ENCODE measurements at places on chromosomes 11 and 22.

- DNase-seq: no peak
Measured at GRCh38 chr11:32391479-32391878, 43.9 kb downstream of the WT1 start.

DNA sequence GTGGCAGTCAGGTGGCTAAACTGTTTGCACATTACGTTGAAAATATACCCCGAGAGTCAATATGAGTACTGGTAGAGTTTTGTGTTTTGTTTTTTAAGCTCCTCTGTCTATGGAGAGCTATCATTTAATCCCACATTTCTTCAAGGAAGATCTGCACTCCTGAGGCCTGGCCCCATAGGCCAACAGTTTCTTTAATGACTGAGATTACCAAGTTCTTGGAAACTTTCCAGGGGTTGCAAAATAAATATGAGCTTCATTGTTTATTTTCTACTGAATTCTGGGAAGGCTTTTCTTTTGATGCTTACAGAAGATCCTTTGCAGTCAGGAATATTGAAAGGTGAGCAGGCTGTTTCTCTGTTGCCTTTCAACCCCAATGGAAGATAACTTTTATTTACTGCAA, 452.0 kb downstream of the JRKL start:
- DNase-seq: no peak

- DNase-seq: peak; percentile 9
Measured at GRCh38 chr11:20626279-20626678, 26.9 kb downstream of the SLC6A5 start.

DNA sequence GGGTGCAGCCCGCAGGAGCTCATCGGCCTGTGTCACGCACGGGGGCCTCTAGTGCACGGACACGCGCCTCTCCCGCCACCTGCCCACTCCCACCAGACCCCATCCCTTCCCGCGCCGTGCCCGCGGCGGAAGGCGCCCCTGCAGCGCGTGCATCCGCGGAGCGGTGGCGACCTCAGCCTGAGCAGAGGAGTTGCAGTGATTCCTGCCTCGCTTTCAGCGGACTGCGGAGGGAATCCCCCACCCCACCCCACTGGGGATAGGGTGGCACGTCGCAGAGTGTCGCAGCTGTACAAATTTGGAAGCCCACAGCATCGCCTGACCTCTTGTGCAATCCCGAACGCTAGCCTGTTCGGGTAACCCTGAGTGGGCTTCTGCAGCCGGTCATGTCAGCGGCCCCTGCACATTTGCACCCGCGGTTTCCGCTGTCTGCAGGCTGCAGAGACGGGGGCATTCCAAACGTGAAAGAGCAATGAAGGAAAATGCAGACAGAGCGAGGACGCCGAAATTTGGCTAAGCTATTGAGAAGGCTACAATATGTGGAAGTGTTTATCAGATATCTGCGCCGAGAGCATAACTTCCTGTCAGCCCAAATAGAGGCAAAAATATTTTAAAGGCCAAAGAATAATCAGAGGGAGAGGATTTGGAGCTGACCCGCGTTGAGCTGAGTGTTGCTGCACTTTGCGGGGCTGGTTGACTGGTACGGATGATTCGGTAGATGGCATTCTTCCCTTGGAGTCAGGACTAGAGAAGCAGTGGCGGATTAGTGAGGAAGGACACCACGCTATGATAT, 617 bp upstream of the ARHGAP20 start:
- no peak for DNase-seq

GRCh38 chr11:125348674-125349309, 147.3 kb downstream of the FEZ1 start:
- DNase-seq: peak; percentile 25

DNA sequence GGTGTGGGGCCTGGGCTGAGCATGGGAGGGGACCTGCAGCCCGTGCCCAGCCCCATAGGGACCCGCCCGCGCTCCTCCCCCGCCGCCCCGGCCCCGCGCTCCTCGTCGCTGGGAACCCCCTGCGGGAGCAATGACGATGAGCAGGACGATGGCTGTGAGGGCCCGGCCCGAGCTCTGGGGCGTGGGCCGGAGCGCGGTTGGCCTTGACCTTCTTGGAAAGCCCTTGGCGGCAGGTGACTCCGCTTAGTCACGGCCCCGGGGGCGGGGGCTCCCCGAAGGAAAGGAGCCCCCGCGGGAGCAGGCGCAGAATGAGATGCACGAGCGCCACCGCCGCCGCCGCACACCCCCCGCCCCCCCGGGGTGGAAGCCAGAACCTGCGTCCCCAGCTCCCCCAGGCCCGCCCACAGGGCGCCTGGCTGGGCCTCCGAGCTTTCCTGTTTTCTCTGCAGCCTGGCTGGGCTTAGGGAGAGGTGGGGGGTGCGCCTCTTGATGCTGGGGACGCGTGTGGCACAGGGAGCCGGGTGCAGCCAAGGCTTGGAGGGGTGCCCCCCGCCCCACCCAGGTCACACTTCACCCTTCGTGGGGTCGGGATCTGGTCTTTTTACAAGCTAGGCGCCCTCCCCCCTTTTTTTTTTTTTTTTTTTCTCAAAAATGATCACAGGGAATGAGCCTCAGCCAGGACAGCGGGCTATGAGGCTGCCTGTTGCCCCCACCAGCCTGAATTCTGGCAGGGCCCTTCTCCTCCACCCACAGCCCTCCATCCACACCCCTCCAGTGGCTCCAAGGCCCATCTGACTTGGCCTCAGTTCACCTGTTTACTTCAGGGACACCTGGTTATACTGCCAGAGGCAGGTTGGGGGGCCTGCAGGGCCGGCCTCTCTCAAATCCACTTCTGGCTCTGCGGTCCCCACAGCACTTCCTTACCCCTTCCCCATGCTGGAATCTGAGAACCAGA, 17.9 kb downstream of the CRELD2 start:
- peak; percentile 96 for DNase-seq

- no peak for DNase-seq
Measured at GRCh38 chr11:9838229-9838628, 174.4 kb downstream of the SWAP70 start.

GRCh38 chr11:131666617-131667016, 296.2 kb downstream of the NTM start:
- DNase-seq: no peak

DNA sequence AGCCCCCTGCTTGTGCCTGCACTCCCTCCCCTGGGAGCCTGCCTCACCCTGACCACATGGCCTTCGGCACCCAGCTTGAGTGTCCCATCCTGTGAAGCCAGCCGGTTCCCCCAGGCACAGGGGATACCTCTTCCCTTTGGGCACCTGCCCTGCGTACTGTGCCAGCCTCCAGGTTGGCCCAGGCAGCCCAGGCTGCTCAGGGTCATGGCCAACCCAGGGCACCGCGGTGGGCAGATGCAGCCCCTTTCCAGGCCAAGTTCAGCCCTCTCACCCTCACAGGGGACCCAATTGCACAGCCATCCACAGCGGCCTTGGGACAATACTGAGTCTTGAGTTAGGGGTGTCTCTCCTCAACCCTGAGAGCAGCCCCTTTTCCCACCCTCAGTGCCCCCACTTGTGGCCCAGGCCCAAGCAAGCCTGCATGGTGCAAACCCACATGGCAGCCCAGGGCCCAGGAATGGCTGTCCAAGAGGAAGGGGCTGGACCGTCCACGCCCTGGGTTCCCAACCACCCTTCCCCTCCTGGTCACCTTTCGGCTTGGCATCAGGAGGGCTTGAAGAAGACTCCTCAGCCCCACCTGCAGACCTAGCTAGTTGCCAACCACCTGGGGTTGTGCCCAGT, 87.7 kb downstream of the CDKN1C start:
- DNase-seq: no peak

- DNase-seq: peak; percentile 44
Measured at GRCh38 chr11:16935518-16936302, 78.5 kb downstream of the PLEKHA7 start.

- no peak for DNase-seq
Measured at GRCh38 chr11:19652623-19653375, 59.8 kb upstream of the NAV2 start.

DNA sequence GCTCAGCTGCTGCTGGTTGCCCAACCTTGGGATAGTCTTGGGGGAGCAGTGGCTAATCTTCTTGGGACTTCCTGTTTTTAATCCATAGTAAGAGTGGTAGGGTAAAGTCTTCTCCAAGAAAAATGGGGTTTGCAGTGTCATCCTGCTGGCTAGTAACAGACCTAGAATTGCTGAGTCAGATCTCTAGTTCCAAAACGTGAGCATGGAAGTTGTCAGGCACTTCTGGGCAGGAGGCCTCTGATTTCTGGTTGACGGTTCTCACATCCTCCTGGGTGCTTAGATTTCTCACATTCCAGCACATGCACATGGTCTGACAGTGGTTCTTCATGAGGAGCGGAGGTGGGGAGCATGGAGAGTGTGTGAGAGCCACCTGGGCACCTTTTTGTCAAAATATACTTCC, 410.0 kb downstream of the OPCML start:
- DNase-seq: no peak

DNA sequence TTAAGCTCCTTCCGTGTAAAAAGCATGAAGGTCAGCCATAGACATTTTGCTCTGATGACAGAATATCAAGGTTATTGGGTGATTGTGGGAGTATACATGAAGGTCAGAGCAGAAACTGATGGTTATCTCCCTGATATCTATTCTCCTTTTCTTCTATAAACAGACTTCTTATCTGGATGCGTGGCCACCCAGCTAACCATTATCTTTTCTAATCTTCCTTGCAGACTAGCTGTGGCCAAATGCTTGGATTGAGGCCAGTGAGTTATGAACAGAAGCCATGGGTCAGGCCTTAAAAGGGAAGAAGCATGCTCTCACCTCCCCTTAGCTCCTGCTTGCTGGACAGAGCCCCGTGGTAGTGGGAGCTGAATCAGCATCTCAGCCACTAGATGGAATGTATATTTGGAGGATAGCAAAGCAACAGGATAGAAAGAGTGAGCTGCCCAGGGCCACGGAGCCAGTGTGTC, 31.3 kb upstream of the LRRC55 start:
- no peak for DNase-seq

- peak; percentile 11 for DNase-seq
Measured at GRCh38 chr11:20089796-20090653, 70.2 kb downstream of the DBX1 start.

GRCh38 chr11:285894-286220, 3.1 kb upstream of the PGGHG start:
- no peak for DNase-seq

- DNase-seq: no peak
Measured at GRCh38 chr22:46241396-46242007, 8.6 kb downstream of the CDPF1 start.

DNA sequence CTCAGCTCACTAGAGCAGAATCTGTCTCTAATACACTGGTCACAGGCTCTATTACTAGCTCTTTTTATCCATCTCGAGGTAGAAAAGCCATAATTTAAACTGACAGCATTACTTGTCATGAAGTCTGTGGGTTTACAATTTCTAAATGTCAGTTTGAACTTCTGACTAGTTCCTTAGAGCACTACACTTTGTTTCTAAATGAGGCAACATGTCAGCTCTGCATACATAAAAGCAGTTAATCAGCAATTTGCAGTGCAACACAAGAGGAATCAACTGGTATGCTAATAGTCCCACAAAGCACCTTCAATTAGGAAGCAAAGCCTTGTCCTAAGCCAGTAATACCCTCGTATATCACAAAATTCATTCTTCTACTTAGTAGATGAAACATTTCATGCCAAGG, 321.3 kb downstream of the TTC28 start:
- DNase-seq: no peak

DNA sequence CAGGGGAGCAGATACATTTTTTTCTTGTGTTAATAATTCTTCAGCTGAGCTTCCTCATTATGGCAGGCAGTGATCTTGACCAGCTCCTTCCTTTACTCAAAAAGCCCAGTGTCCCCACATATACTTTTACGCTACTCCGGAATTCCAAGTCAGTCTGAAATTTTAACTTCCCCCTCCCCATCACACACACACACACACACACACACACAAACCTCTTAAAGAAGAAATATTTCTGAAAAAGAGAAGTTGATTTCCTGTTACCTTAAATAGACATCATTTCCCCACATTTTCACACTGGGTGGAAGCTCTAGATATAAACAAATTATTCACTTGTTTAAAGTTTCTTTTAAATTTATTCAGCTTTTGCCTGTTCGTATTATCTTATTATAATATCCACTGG, 113.9 kb downstream of the DBX1 start:
- DNase-seq: no peak

GRCh38 chr11:90414221-90414620, 191.4 kb upstream of the CHORDC1 start:
- DNase-seq: no peak

DNA sequence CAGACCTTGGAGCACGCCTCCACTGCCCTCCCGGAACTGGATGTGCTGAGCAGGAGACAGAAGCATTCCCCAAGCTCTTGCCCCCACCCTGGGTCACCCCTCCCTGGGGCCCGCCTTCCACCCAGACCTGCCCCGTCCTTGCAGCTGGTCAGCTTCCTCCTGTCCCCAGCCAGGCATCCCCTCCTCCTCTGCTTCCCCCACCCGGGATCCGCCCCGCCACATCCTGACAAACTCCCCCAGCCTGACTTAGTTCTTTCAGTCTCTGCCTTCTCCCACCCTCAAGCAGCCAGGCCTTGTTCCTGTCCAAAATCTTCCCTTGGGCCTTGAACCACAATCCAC, 1.1 kb upstream of the PLXNB2 start:
- DNase-seq: no peak

GRCh38 chr11:66856496-66857233, at the start of gene LRFN4:
Gene LRFN4 (plus strand): TSS chr11:66857064. CDS start chr11:66857745, 681 bp downstream.
- no peak for DNase-seq

- DNase-seq: no peak
Measured at GRCh38 chr11:67020949-67021348, 2.0 kb upstream of the SYT12 start.

GRCh38 chr11:62889484-62890437, 9.1 kb downstream of the SLC3A2 start:
- no peak for DNase-seq

DNA sequence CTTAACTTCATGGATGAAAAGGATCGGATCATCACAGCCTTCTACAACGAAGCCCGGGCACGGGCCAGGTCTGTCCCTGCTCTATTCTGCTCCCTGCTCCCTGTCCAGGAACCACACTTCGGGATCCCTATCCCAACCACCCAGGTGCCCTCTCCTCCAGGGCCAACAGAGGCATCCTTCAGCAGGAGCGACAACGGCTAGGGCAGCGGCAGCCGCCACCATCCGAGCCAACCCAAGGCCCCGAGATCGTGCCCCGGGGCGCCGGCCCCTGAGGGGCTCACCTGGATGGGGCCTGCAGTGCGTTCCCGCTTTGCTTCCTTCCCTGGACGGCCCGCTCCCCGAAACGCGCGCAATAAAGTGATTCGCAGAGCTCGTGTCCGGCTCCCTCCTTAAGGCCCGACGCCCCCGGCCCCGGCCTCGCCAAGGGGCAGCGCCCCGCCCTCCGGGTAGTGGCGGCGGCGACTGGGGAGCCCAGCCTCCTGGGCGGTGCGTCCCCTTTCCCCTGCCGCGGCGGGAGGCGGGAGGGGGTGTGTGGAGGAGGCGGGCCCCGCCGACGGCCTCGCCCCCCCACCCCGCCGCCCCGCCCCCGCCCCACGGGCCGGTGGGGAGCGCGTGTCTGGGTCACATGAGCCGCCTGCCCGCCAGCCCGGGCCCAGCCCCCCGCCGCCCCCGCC, at the start of gene VEGFB:
Gene VEGFB, plus strand, starts transcription at position 672 of the 674 bp plus-strand sequence. CDS start 250 bp downstream, outside the sequence.
- peak; percentile 89 for DNase-seq

- peak; percentile 46 for DNase-seq
Measured at GRCh38 chr11:131668500-131669400, 298.3 kb downstream of the NTM start.

- no peak for DNase-seq
Measured at GRCh38 chr22:18021431-18021830, 2.9 kb downstream of the MICAL3 start.

- DNase-seq: no peak
Measured at GRCh38 chr11:133955081-133955891, 1.5 kb downstream of the IGSF9B start.

Measured in RPMI8226 (cell line).